Daoy (cell line): ENCODE measurements at places on chromosomes 12 and 14. TPM values are rescaled to one million over a fixed set of nuclear protein-coding genes. Genes with fewer than 3 reads are reported as not detected.
A peak's percentile ranks its signal among the peaks of the same experiment; 100 is the strongest.

Gene KRT85
- 0.80 TPM in 1 of 2 replicates, not detected in the other for total RNA-seq

DNA sequence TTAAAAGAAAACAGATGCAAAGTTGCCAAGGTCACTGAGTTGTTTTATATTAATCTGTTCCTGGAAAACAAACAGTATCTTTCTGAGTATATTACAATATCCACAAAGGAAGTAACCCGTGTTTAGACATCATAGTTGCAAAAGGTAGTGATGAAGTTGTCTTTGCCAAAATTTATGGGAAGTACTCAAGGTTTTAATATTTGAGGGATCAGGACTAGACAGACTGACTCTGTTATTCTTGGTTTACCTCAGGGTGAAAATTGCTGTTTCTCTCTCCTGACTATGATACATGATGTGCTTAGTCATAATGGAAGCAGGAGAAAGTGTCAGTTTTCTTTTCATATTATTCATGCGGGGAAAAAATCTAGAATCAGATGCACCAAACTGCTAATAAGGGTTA, 28.3 kb downstream of the TMEM233 start:
- DNase-seq, result peak; percentile 37

GRCh38 chr14:70716958-70717357, 75.2 kb downstream of the TTC9 start:
- DNase-seq, result no peak

DNA sequence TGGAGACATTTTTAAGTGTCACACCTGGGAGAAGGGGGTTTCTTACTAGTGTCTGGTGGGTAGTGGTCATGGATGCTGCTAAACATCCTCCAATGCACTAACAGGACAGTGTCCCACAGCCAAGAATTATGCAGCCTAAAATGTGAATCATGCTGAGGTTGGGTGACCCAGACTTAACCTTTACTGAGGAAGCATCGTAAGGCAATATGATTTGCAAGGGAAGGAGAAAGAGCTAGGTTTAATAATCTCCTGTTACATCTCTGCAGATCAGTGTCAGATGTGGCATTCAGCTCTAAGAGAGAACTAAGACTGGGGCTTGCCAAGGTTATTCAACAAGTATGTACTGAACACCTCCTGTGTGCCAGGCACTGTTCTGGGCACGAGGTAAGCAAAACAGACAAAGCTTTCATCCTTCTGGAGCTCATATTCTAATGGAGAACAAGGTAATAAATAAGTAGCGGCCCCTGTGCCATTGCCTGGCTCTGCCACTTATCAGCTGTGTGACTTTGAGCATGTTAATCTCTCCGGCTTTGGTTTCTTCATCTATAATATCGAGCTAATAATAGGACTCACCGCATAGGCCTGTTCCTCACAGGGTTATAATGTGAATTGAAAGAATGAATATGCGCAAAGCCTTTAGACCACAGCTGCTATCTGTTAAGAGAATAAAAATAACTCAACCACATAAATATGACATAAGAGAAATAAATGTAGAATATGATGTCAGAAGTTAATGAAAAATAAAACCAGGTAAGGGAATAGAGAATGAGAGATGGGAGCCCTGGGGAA, 13.5 kb upstream of the GOLGA5 start:
- peak; percentile 32 for DNase-seq

DNA sequence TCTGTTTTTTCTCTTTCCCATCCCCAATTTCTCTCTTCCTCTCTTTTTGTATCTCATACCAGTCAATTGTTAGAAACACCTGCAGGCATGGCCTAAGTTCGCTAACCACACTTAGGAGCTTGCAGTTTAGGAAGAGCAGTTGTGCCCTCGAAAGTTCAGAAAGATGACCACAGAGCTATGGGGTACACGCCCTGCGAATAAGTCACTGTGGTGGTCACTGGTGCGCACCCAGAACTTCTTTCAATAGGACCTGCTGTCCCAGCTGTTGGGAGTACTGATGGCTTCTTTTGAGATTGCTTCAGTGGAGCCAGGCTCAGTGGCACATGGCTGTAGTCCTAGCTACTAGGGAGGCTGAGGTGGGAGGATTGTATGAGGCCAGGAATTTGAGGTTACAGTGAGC, 362.8 kb upstream of the TMTC1 start:
- DNase-seq, result no peak
